Prostate gland (tissue), 2 donors: ENCODE measurements at places on chromosomes 5 and 9.

GRCh38 chr9:98211260-98211659 lies 18.8 kb upstream of the CORO2A start:
- H3K4me1 ChIP-seq = no peaks in the 10 kb centered on the region
- no peaks in the 10 kb centered on the region for H3K36me3 ChIP-seq
- H3K27me3 ChIP-seq = no peaks in the 10 kb centered on the region
- H3K4me3 ChIP-seq = no peak overlapping the region
- DNase-seq = peak; percentile 39

DNA sequence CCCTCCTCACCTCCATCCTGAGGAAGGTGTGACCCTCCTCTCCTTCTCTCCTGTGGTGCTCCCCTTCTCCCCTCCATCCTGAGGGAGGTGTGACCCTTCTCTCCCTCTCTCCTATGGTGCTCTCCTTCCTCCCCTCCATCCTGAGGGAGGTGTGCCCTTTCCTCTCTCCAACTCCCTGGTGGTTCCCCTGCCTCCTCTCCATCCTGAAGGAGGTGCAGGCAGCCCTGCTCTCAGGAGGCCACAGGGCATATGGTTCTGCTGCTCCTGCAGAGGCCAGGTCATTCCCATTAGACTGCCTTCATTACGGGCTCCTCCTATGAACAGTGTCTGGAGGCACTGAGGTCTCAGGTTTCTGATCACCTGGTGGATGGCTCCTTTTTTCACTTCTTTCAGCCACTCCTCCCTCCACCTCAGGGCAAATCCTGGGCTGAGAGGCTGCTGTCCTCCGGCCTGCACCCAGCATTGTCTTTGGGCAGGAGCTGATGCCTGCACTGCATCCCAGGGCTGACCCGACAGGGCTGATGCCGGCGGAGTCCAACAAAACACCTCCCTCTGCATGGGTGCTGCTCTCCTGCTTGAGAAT lies 197.1 kb downstream of the MED10 start:
- no peaks in the 10 kb centered on the region for H3K4me1 ChIP-seq
- H3K27me3 ChIP-seq = no peaks in the 10 kb centered on the region
- H3K27ac ChIP-seq = no peak overlapping the region
- no peak for DNase-seq
- no peak overlapping the region for H3K4me3 ChIP-seq

DNA sequence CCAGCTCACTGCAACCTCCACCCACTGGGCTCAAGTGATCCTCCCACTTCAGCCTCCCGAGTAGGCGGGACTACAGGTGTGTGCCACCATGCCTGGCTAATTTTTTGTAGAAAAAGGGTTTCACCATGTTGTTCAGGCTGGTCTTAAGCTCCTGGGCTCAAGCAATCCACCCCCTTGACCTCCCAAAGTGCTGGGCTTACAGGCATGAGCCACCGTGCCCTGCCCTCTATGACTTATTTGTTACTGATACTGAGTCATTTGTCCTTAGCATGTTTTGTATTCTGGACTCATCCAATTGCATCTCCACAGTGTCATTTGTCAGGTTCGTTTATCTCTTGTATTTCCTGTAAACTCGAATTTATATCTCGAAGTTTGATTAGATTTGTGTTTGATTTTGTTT lies 2.7 kb upstream of the ITK start:
- H3K4me3 ChIP-seq = no peak overlapping the region
- no peak overlapping the region for H3K27ac ChIP-seq
- H3K27me3 ChIP-seq = no peaks in the 10 kb centered on the region

- no peak overlapping the region for H3K27ac ChIP-seq
- H3K36me3 ChIP-seq = no peaks in the 10 kb centered on the region
- H3K27me3 ChIP-seq = no peaks in the 10 kb centered on the region
- no peak for DNase-seq
- no peak overlapping the region for H3K4me3 ChIP-seq
- H3K4me1 ChIP-seq = no peaks in the 10 kb centered on the region
Observed at GRCh38 chr5:151285683-151286082, 17.9 kb downstream of the SLC36A3 start.

- DNase-seq = no peak
- H3K4me3 ChIP-seq = peak overlapping the region; percentile 40
- peaks cover 33% of the 10 kb centered on the region for H3K27me3 ChIP-seq
- H3K27ac ChIP-seq = peak overlapping the region; percentile 58
- no peaks in the 10 kb centered on the region for H3K36me3 ChIP-seq
Observed at GRCh38 chr5:159096924-159097783, 2.6 kb downstream of the EBF1 start.

- no peaks in the 10 kb centered on the region for H3K27me3 ChIP-seq
- no peaks in the 10 kb centered on the region for H3K4me1 ChIP-seq
- H3K4me3 ChIP-seq = no peak overlapping the region
Observed at GRCh38 chr5:134772461-134773125, 14.0 kb downstream of the DDX46 start.
